EH (cell line): ENCODE measurements at places on chromosomes 2 and 18.

DNA sequence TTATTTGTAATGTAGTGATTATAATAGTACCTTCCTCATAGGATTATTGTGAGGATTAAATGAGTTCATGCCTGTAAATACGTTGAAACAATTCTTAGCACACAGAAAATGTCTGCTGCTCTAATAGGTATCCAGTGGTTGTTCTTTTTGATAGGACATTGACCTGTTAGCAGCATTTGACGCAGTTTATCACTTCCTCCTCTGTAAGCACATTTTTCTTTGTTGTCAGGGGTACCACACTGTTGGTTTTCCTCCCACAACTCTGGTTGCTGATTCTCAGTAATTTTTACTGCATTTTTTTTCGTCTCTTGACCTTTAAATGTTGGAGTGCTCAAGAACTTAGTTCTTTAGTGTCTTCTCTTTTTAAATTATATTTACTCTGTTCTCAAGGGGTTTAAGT, 15.4 kb downstream of the PPM1B start:
- no peak for DNase-seq

DNA sequence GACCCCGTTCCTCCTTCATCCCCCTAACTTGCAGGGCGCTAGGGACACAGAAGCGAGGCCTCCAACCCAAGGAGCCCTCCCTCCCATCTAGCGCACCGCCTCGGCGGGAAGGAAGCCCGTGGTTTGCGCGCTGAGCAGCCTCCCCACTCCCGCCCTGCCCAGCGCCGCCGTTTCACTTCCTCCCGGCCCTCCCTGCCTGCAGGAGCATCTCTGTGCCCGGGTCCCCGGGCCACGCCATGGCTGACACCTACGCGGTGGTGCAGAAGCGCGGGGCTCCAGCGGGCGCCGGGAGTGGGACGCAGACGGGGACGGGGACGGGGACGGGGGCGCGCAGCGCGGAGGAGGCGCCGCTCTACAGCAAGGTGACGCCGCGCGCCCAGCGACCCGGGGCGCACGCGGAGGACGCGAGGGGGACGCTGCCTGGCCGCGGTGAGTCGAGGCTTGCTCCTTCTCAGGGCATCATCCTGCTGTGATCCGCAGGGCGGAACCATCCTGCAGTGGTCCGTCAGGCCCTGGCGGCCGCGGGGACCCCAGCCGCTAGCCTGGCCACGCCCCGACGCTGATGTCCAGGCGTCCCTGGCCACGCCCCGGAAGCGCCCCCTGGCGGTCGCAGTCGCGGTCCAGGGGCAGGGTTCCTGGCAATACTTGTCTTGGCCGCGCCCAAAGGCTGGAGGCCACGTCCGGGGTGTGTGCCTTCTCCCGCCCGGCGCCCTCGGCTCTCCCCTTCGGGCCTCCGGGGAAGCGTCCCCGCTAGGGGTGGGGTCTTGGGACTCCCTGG, 16.4 kb downstream of the PTPN18 start:
- peak; percentile 87 for DNase-seq

GRCh38 chr18:48934723-48935432, 15.9 kb downstream of the SMAD7 start:
- DNase-seq, result peak; percentile 47

GRCh38 chr2:154455866-154456265, 242.6 kb upstream of the KCNJ3 start:
- DNase-seq, result no peak

- no peak for DNase-seq
These were observed 103.9 kb downstream of the NEB start for GRCh38 chr2:151630372-151630771.

DNA sequence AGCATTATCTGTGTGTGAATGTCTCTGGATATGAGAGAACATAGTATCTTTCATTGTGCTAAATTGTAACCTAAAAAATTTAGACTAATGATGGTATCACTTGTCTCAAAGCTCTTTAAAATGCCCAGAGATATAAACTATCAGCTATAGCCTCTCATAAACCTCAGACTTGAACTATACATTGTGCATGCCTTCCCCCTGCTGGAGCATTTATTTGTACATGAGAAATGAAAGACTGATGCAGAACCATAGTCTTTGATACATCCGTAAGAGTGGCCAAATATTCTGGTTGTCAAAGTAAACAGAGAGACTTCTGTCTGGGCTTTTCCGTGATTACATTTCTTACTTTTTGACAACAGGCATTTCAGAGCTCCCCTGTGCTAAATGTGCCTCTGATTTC, 71.9 kb upstream of the CCDC68 start:
- DNase-seq, result no peak

DNA sequence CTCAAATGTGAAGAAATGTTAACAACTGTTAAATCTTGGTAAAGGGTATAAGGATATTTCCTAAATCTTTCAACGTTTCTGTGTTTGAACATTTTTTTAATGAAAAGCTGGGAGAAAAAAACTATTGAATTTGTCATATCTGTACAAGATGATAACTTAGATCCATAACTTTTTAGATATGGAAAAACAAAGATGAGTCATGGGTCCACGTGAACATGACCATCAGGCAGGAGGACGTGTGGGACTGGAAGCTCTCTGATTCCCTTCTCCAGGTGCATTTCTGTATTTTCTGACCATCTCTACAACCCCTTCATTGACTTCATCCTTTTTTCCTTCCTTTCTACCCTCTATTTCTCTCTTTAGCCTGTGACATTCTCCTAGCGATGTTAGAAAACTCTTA, 141.6 kb downstream of the DHRS9 start:
- no peak for DNase-seq

DNA sequence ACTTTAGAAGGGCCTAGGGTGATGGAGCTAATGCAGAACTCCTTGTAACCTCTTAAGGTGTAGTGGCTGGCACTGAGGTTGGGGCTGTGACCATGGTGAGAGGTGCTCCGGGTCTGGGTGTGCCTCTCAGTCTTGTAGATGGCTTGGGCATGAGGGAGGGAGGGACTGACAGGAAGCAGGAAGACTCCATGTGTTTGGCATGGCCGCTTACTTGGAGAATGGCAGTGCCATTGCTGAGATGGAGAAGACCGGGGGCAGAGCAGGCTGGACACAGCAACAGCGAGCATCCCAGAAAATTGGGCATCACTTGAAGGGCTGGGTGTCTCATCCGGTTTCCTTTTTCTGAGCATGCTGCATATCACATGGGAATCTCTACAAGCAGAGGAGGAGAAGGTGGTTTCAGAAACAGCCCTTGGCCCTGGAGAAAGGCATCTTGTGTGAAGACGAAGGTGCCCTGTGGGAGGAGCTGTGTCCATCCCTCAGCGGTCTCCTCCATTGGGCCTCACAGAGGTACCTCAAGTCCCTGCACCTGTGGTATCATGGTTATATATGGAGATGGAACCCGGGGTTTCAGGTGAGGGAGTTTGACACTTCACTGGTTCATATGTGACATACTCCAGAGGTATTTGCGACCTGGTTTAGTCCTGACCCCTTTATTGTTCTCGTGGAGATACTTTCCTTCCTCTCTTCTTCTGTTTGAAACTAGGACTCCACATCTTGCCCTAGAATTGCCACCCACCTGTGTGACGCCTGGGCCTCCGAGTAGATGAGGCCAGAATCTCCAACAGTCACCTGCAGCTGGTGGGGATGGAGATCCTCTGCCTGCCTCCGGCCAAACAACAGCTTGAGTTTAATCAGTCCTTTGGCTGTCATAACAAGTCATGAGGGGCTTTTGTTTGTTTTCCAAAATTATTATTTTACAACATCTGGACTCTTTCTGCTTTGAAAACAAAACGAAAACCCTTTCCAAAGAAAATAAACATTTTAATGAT, 45.6 kb downstream of the INPP4A start:
- no peak for DNase-seq
